ENCODE measurements at places on chromosomes 11 and 22.

DNA sequence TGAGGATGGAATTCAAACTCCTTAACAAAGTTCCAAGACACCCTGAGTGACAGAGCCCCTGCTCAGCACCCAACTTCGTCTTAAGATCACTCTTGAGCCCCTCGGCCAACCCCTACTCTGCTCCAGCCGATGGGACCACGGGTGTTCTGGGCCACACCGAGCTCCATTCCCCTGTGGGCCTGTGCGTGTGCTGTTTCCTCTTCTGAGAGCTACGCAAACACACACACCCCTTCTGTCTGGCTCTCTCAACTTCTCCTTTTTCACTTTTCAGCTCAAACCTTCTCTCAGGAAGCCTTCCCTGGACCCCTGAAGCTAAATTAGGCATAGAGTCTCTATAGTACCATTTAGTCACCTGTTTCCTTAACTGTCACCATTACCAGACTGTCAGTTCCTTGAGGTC lies 37.5 kb upstream of the NNMT start:
- DNase-seq, result no peak

- DNase-seq, result no peak
Observed at GRCh38 chr22:40001106-40001505, 6.4 kb downstream of the FAM83F start.

DNA sequence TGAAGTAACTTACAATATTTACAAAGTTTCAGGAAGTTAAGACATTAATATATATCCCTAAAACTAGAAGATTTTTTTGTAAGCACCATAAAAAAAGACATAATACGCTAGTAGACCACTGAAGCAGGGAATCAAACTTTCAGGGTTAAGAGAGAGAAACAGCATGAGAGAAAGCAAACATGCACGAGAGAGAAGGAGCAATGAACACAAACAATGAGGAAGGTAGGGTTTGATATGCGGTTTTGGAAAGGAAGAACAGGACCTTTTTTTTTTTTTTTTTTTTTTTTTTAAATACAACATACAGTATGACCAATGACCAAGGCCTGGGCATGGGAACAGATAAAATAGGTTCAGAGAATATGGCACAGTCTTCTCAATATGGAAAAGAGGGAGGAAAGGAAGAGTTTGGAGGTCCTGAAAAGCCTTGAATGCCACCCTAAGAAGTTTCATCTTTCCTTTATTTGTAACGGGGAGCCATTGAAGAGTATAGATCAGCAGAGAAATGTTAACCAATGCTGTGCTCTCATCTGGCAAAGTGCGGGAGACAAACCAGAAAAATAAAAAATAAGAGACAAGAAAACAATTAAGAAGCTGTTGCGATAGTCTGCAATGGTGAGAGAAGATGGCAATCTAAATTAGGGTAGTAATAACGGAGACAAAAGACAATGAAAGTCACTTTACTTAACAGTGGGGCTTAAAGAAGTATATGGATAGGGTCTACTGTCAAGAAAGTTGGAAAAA lies 101.0 kb downstream of the USP35 start:
- DNase-seq, result no peak

- DNase-seq, result no peak
Observed at GRCh38 chr11:133133050-133133449, 399.3 kb downstream of the OPCML start.

GRCh38 chr11:78344676-78345075 lies 72.9 kb downstream of the GAB2 start:
- DNase-seq, result no peak

Measured in effector CD4-positive, alpha-beta T cell (primary cell).